ENCODE measurements at places on chromosomes 5 and 9. TPM values are rescaled to one million over a fixed set of nuclear protein-coding genes. Genes with fewer than 3 reads are reported as not detected.

The SPOCK1 gene
- total RNA-seq: 0.30 TPM

The LOX gene
- total RNA-seq: not detected

The VCAN gene
- not detected for total RNA-seq

The LRRC19 gene
- total RNA-seq: not detected

The FOXD4L4 gene
- total RNA-seq: 0.53 TPM

The KLHL9 gene
- total RNA-seq: 18.5 TPM

The PELO gene
- total RNA-seq: 8.8 TPM

The PLCXD3 gene
- total RNA-seq: not detected
